Activated CD4-positive, alpha-beta T cell treated with anti-CD3 and anti-CD28 coated beads for 24 hours (primary cell): ENCODE measurements at places on chromosomes 2 and 18.

DNA sequence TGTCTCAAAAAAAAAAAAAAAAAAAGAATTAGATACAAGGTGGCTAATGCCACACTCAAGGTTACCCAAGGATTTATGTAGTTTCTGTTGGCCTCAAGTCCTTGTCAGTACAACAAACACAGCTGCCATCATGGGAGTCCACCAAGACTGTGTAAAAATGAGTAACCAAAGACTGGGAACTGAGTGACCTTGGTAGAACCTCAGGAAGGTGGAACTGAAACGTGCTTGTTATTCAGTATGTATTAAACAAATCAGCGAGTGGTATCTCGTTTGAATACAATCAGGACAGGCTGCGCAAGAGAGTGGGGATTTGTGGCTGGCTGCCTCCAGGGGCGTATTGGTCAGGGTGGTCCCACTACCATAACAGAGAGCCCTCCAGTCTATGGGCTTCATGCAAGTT, 1.6 kb upstream of the SFTPB start:
- no peak for DNase-seq

GRCh38 chr2:236536727-236537398, 32.8 kb upstream of the ACKR3 start:
- no peak for DNase-seq

DNA sequence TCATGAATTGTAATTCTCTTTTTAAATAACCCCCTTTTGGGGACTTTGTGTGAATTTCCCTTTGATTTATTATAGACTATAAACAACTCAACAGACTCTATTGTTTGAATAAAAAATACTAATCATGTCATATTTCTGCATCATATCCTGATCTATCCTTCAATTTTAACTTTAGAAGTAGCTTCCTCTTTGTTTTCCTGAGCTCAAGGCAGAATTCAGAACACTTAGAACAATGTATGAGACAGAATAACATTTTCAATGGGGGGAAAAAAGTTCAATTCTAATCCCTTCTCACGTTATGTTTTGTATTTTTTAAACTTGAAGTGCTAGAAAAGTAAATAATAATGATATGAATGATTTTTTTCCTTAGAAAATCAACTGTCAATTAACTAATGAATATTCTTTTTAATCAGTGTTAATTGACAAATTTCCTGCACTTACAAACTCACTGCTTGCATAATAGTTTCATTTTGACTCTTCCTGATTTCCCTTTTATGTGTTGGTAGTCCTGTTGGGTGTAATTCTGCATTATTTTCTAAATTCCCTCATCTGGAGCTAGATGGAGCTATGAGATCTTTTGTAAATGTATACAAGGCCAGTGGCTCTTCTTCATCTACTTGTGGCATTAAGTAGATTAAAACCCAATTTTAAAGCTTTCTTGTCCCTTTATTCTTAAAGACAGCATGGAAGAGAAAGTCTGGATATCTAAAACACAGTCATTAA, 326.1 kb downstream of the PARD3B start:
- DNase-seq, result no peak

DNA sequence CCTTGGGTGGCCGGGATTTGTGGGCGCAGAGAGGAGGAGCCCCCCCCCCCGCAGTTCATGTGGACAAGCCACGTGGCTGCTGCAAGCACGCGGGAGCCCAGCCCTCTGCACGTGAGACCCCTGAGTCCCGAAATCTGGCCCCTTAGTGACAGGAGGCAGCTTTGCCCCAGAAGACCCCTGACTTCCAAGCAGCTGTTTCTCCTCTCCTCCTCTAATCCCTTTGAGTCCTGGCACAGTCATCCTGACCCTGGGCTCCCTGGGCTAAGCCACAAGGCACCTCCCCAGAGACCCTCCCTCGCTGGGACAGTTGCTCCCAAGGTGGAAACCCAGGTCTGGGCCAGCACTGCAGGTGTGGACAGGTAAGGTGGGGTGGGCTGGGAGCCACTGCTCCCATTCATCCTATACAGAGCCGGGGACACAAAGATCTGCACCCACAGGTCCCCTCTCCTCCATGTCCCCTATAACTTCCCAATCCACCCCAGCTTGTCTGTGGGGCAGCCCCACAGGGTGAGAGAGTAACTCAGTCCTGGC, 923 bp downstream of the TEKT4 start:
- no peak for DNase-seq

DNA sequence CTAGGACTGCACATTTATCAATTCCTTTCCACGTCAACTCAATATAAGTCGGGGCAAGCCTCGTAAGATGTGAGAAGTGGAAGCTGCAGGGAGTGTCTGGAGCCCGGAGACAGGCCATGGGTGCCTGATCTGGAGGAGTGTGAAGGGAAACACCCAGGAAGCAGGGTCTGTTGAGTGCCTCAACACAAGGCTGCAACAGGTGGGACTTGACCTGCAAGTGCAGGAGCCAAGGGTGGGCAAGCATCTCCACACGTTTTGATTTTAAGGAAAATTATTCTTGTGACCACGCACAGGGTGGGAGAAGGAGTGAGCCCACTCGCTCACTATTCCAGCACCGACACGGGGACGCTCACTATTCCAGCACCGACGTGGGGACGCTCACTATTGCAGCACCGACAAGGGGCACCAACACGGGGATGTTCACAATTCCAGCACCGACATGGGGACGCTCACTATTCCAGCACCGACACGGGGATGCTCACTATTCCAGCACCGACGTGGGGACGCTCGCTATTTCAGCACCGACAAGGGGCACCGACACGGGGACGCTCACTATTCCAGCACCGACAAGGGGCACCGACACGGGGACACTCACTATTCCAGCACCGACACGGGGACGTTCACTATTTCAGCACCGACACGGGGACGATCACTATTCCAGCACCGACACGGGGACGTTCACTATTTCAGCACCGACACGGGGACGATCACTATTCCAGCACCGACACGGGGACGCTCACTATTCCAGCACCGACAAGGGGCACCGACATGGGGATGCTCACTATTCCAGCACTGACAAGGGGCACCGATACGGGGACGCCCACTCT, 197.3 kb downstream of the EIPR1 start:
- no peak for DNase-seq

- peak; percentile 10 for DNase-seq
These were observed 49.9 kb upstream of the DAPL1 start for GRCh38 chr2:158745067-158745865.

DNA sequence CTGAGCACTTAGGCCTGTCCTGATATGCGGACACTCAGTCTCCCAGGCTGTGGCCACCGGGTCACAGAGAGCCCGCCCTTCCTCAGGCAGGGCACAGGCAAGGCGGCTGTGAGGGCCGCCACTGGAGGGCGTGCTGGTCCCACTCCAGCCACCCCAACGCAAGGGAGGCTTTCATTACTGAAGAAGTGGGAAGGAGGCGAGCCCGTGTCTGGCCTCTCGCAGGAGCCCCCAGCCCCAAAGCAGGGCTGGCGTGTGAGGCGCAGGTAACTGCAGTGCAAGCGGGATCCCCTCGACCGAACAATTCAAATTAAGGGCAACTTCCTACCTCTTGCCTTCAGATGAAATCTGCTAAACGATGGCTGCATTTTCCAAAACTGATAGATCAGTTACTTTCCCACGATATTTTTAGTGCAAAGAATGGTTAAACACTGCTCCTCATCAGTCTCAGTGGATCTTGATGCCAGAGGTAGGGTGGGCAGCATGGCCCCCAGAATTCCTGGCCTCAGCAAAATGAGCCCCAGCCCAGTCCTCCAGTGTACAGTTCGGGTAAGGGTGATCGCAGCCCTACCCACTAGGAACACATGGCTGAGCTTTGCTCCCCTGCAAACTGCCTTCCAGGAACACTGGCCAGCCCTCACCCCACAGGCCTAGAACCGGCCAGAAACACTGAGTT, 97.2 kb downstream of the SEPTIN10 start:
- no peak for DNase-seq

GRCh38 chr2:234682492-234683228, 185.8 kb upstream of the ARL4C start:
- no peak for DNase-seq

DNA sequence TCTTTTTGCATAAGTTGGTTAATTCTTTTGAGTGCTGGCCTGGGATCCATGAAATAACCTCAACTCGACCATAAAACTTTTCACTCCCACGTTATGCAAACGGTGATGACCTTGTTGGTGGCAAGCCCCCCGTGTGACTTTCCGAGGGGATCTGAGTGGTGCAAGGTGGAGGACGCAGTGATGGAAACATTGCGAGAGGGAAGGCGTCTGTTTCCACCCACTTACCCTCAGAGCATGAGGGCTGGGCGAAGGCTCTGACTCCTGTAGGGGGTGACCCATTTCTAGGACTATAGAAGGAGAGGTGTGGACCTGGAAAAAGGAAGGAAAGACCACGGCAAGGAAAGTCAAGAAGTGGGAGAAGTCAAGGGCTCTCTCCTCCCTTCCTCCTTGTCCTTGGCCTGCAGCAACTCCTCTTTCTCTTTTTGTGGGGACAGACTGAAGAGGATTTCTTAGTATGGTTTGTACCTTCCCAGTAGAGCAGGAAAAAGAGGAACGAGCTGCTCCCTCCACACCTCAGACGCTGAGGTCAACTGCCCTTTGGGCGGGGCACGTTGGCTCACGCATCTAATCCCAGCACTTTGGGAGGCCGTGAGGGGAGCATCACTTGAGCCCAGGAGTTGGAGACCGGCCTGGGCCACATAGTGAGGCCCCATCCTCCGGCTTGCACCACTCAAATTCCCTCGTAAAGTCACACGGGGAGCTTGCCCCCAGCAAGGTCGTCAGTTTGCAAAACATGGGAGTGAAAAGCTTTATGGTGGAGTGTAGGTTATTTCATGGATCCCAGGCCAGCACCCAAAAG, 15.5 kb upstream of the CD8A start:
- no peak for DNase-seq

DNA sequence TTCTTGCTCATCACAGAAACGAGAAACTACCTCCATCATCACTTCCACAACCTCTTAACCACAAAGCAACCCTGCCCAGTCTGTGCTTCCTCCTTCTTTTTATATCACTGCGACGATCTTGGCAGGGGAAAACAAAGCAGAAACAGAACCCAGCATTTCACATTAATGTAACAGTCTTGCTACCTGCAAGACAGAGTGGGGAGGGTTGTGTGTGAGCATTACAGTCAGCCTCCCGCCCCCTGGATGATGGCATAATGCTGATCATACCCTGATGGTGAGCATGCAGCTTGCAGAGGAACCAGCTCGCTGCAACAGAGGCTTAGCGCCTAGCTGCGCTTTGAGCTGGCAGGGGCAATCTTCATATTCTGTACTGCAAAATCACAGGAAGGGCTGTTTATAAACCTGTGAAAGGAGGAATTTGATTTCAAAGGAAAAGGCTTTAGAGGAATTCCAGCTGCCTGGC, 376.1 kb downstream of the IRS1 start:
- DNase-seq, result peak; percentile 19

DNA sequence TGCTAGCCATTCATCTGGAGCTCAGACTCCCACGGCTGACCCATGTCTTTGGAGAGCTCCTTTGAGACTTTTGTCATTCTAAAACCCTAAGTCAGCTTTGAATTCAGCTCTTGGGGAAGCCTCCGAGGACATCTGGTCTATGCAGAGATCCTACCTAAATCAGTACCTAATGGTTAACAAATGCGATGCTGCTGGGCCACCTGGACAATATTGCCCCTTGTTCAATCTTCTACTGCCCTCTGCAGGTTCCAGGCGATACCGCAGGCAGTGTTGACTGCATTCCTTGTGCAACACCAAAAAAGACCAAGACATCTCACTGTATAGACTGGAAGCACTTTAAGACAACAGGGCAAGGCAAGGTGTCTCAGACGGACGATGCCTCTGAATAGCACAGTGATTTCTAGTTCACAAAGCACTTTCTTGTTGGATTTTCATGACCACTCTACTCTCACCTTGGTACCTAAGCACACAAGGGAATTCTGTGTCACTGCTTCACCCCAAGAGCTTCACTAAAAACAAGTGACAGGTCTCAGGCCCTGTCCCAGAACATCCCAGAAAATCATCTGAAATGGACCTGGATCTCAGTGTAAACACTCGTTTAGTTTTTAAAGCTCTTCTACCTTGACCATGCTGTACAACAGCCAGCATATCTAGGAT, 80.9 kb downstream of the XDH start:
- peak; percentile 70 for DNase-seq

DNA sequence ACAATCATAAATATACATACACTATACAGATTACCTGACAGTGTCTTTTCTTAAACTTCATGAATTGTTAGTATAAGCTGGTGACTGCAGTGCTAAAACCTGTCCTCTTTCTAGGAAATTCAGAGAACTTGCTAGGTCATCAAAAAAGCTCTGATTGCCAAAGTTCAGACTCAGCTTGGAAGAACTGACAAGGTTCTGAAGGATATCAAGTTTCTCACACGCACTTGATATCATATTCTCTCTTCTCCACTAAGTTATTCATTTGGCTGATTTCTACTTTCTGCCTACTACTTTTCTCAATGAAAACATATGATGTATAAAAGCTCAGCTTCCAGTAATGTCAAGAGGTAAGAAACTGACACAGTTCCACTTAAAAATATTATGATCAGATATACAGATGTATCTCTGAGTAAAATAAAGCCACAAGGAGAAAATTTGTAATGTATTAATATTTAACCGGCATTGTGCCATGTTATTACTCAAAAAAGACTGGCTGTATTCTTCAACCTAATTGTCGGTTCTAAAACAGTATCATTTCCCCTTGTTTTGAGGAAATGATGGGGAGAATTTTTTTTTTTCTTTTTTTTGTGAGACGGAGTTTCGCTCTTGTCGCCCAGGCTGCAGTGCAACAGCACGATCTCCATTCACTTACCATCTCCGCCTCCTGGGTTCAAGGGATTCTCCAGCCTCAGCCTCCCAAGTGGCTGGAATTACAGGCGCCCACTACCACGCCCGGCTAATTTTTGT, 2.4 kb downstream of the OSBPL1A start:
- no peak for DNase-seq

GRCh38 chr18:45423659-45424058, 191.6 kb upstream of the SLC14A2 start:
- DNase-seq, result no peak

DNA sequence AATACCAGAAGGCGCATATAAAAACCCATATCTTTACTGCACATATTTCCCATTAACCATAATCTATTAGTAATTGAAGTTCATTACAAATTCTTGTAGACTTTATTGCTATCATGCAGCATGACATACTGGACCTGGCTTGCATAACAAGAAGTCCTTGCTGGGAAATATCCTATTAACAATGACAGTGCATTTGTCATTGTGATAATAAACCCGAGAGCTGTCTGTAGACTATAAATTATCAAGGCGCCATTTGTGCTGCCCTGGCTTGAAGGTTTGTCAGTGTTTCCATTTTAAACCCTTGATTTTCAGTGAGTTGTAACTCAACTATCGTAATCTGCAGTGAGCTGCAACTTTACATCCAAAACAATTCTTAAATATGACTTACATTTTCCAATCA, 59.0 kb downstream of the HNMT start:
- no peak for DNase-seq

GRCh38 chr2:57990118-57990725, 56.4 kb upstream of the VRK2 start:
- DNase-seq, result no peak
